ENCODE measurements at places on chromosomes 11 and 22.

DNA sequence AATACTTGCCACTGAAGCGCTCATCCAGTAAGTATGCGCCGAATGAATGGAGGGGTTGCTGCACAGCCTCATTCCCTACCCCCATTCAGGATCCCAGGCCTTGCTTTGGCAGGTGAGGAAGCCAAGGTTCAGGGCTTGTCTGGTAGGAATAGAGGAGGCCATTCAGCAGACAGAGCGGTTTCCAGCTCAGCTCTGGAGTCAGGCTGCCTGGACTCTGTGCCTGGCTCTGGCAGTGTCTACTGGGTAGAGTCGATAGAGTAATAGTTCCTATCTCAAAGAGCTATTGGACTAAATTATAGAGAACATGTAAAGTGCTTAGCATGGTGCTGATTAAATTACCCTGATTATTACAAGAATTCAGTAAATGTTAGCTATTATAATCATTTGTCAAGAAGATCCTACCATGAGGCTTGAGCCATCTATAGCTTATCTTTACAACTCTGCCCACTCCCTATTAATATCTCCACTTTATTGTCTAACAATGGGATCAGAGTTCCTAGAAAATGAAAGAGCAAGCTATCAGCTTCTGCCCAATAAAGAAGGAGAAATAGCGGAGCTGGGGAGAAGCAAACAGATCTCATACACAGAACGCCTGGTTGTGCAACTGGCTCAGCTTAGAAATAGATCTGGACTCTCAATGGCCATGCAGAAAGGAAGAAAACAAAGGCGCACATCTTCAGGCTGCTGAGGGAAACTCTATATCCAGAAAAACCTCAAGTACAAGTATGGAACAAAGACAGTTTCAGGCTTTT, 6.6 kb upstream of the SNX32 start:
- DNase-seq = no peak

GRCh38 chr11:78420255-78420764, 2.7 kb upstream of the GAB2 start:
- DNase-seq = no peak

- no peak for DNase-seq
These were observed 547 bp downstream of the TUBA8 start for GRCh38 chr22:18110954-18111758.

DNA sequence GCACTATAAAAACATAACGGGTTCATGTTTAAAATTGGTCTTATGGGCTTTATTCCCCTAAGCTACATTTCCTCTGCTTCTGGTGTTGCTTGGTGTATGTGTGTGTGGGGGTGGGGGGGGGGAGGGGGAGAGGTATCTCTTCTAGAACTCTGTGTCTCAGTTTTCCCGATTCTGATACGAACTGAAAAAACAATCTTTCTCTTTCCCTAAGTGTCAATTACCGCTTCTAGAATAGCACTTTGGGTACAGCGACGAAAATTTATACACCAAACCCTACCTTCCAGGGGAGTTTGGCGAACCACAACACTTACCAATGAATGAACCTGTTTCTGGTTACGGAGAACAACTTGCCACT, 636 bp downstream of the NUP160 start:
- no peak for DNase-seq

DNA sequence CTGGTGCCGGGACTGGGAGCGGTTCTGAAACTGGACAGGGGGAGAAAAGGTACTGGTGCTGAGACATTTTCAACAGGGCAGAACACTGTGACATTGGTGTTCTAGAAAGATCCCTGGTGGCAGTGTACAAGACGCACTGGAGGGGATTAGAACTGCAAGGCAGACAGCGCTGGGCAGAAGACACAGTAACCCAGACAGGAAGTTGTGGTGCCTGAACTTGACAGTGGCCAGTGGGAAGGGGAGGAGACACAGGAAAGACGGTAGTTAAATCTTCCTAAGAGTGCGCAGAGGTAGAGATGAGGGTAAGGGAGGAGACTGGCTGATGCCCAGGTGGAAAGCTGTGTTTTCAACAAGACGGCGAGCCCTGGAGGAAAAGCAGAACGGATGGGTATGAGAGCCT, 24.5 kb downstream of the FAM227A start:
- DNase-seq = no peak

DNA sequence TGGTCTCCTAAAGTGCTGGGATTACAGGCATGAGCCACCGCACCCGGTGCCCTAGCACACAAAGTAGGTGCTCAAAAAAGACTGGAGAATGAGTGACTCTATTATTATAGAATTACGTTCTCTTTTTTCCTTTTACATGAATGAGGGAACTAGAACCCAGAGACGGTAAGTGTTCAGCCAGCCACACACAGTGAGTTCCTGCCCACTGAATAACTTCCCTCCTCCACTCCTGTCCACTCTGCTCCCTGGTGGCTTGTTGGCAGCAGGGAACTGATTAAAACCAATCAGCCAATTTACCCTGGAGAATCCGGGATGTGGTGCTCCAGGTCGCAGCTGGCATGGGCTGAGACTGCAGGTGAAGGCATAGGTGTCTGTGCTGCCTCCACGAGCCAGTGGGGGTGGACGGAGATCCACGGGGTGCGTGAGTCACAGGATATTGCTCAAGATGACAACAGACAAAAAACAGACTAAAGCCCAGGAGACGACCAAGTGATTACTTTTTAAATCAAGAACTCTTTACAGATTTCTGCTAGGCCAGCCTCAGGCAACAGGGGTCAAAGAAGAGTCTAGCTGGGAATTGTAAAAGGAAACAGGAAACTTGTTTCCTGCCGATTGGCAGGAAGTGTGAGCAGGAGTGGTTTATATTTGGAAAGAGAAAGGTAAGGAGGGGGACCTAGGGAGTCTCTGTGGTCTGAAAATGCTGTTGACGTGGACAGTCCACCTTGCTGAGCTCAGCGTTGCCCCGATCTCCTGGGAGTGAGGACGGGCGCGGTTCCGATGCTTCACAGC, 95.2 kb upstream of the TP53I11 start:
- DNase-seq = no peak

DNA sequence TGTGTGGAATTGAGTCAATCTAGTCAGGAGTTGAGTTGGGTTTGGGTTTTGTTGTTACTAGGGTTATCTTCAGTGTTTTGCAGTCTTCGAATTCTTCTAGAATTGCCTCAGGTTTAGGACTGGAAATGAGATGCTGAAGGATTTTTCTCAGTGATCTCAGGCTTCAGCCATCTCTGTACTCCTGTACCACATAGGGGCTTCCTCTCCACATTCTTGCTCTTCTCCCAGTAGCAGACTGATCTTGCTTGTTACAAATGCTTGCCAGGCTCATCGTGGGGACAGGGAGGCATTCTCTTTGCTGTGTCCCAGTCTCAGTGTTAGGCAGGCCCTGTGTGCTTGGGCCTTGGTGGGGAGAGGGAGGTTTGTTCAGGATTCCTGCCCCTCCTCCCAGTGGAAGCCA, 96.1 kb downstream of the LRRC32 start:
- no peak for DNase-seq

GRCh38 chr22:37804352-37804880, 3.3 kb upstream of the GCAT start:
- DNase-seq = no peak

DNA sequence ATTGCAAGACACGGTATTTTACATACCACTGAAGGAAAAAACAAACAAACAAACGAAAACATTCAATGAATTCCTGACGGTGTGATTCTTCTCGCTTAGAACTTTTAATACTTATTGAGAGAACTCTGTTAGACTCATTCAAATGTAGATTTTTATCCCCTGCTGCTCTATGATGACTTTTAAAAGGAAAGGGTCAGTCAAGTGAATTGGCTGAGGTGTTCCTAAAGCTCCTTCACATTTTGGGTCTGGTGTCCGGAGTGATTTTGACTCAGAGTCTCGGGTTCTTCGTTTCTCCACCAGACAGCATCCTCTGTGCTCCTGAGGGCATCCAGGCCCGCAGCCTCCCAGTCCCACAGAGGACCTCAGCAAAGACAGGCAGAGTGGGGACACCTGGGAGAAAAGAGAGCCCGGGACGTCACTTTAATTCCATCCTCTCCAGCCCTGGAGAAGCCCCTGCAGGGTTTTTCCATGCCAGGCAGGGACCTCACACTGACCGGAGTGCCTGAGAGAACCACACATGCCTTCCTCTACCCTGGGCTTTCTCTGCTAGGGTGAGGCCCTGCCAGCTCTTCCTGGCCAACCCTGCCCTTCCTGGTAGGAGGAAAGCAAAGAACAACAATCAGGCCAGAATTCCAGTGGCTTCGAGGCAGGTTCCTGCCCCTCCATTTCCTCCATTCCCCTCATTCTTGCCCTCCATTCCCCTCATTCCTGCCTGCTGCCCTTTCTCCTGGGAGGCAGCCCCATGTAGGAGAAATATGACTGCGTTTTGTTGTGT, 1.4 kb upstream of the CSF2RB start:
- no peak for DNase-seq

DNA sequence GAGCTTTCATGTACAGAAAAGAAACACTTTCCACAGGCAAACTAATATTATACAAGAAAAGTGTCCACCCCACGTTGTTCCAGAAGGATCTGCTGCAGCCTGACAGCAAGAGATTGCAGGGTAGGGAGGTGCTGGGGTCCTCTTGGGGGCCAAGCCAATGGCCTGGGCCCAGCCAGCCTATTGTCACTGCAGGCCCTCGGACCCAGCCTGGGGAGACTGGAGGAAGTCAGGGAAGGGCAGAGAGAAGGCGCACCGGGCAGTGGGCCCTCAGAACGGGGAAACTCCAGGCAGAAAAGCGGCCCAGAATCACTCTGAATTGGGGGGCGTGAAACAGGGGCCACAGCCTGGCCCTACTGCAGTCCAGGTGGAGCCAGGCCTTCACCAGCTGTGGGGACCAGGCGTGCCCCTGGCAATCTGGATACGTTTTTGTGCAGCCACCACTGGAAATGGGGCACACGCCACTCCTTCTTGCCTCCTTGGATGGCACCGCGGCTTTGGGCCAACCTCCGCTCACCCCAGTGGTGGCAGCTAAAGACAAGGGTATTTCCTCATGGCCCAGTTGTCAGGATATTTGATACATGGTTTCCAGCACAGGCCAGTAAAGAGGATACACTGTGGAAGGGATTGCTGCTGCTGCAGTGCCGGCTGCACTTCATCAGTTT, 3.9 kb upstream of the NAP1L4 start:
- DNase-seq = no peak

- no peak for DNase-seq
These were observed 6.7 kb downstream of the ADAMTS8 start for GRCh38 chr11:130421697-130422096.

DNA sequence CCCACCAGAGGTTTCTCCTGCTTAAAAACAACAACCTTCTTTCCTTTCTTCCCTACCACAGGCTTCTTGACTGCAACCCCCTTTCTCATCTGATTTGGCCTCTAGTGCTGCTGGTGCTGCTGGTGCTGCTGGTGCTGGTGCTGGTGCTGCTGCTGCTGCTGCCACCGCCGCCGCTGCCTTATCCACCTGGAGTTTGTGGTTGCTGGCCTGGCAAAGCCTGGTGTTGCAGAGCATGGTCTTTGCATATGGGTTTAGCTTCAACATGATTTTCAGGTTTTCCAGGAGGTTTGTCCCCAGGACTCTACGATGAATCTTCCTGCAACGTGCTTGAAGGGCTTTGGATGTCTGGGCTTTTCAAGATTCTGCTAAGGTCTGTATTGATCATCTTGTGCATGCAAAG, 49.7 kb downstream of the MRTFA start:
- no peak for DNase-seq

DNA sequence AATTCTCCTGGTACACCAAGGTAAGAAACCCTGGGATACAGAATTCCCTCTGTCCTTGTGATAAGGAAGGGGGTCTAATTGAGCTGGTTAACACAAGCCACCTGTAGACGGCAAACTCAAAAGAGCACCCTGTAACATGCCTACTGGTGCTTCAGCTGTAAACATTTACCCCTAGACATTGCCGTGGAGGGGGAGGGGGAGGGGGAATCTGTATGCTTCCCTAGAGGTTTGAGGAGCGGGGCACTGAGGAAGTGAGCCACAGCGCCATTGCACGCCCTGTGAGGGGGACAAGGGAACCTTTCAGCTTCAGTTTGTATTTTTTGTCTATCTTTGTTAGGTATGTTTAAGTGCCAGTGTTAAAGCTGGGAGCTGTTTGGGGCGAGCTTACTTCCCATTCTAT, 99.8 kb downstream of the AASDHPPT start:
- DNase-seq = no peak

DNA sequence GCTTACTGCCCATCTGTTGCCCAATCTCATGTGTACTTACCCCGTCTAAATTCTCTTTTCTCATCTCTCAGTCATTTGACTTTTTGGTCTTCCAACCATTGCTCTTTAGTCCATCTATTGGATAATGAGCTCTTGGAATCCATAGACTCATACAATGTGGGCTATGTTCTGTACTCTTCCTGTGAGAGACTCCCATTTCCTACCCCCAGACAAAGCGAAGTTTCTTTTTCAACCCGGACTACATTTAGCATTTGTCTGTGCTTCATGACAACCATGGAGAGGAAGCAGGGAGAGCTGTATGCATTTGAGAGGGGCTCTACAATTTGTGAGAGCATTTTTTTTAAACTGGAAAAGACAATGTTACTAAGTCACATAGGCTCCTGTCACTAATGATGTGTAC, 4.0 kb upstream of the ARHGAP42 start:
- DNase-seq = no peak

GRCh38 chr11:106418791-106419190, 341.3 kb downstream of the AASDHPPT start:
- DNase-seq = no peak

GRCh38 chr11:78179459-78180071, 8.9 kb downstream of the KCTD21 start:
- DNase-seq = no peak

GRCh38 chr11:1701091-1701807, 4.3 kb downstream of the KRTAP5-6 start:
- DNase-seq = no peak

GRCh38 chr22:33932997-33933396, 12.7 kb upstream of the LARGE1 start:
- DNase-seq = no peak

- DNase-seq = peak; percentile 56
These were observed 4.8 kb upstream of the ELFN2 start for GRCh38 chr22:37431801-37432707.

DNA sequence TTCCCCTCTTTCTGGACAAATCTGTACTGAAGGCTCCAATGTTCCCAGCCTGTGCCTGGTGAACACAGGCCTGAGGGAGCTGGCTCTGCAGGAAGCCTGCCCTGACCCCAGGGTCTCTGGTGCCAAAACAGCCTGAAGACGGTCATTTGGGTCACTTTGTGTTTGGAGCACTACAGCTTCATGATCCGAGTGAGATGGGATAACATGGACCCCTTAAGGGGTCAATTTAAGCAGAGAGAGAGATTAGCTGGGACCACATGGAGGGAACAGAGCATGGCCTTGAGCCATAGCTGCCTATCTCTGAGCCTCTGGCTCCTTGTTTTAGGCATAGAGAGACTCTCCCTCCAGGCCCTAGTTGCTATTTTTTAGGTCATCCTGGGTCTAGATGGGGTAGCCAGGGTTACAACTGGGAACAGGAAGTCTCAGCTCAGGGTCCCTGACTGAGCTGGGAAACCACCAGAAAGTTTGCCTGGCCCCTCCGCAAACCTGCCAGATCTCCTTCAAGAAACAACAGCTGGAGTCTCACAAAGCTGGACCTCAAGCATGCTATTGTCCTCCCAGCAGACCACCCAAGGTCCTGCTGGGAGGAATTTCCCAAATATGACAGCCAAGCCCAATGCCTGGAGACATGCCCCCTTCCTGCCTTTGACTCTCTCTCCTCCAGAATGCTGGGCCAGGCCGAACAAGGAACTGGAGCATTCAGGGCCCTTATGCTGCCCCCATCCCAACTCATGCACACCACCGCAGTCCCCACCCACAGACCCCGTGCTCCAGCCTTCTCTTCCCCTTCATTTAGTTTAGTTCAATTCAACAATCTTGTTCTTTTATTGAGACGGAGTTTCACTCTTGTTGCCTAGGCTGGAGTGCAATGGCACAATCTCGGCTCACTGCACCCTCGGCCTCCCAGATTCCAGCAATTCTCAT, 4.0 kb downstream of the SLCO2B1 start:
- DNase-seq = no peak

GRCh38 chr11:35761899-35762298, 99.3 kb downstream of the TRIM44 start:
- DNase-seq = no peak
